Islet precursor cell (in vitro differentiated cells): ENCODE measurements at places on chromosomes 11 and 22.
A peak's percentile ranks its signal among the peaks of the same experiment; 100 is the strongest.

DNA sequence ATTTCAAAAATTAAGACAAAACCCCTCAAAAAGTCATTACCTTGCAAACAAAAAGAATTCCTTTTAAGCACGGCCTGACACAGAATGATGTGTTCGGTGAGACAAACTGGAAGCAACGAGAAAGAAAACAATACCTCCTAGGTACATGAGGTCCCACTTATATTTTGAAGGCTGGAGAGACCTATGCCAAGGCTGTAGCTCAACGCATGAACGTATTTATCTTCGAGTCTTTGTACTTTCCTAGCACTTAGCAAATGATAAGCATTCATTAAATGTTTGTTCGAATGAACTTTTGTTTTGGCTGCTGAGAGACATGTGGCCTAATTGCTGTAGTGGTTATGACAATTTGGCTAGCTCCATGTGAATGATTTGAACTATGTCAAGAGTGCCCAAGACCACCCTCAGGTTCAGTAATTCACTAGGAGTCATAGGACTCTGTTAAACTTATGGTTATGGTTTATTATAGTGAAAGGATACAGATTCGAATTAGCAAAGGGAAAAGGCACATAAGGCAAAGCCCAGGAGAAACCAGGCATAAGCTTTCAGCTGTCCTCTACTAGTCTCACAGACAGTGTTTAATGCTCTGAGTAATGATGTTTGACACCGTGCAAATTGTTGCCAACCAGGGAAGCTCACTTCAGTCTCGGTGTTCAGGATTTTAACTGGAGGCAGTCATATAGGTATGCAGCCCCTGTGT, 26.0 kb upstream of the HORMAD2 start:
- no peak for DNase-seq

GRCh38 chr11:83002053-83002452, 69.6 kb downstream of the RAB30 start:
- peak; percentile 77 for DNase-seq

DNA sequence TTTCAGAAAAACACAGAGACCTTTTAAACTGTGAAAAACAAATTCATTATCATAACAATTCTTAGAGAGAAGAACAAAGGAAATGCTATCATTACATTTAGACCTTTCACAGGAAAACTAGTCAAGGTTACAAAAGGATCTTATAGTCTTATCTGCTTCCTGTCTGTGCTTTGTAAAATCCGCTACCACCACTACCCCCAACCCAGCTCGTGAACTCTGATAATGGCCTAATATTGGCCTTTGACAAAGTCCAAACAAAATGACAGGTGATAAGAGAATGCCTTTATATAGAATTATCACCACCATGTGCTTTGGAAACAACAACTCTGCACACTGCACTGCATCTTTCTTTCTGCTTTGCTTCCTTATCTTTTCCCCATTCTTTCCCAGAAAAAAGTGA, 272.5 kb downstream of the SBF2 start:
- DNase-seq, result no peak

GRCh38 chr11:125264100-125265022, 99.8 kb downstream of the PKNOX2 start:
- DNase-seq, result no peak
